Type B pancreatic cell (in vitro differentiated cells): ENCODE measurements at places on chromosomes 13 and 19. TPM values are rescaled to one million over a fixed set of nuclear protein-coding genes. Genes with fewer than 3 reads are reported as not detected.

DNA sequence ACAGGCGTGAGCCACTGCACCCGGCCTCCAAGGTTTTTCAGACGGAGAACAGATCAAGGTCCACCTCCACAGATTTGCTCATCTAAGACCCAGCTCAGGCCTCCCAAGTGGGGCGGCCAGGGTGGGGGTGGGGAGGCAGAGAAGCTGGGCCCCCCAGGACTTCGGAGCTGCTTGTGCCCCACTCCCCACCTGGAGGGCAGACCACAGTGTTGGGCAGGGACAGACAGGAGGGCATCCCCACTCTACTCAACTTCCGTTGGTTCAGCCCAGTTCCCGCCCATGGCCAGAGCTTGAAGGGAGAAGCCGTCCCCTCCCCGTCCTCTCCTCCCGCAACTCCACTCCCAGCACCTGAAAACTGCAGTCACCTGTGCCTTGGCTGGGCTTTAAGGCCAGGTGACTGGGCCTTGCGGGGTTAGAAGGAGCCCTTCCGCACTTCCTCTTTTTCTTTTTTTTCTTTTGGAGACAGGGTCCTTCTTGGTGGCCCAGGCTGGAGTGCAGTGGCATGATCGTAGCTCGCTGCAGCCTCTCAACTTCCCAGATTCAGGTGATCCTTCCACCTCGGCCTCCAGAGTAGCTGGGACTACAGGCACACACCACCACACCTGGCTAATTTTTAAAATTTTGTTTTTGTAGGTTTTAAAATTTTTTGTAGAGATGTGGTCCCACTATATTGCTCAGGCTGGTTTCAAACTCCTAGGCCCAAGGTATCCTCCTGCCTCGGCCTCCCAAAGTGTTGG is 734 bp upstream of the LRRC8E start:
- H3K27ac ChIP-seq: no peak overlapping the region
- H3K27me3 ChIP-seq: peaks cover 15% of the 10 kb centered on the region
- H3K4me1 ChIP-seq: no peaks in the 10 kb centered on the region
- DNase-seq: no peak
- H3K36me3 ChIP-seq: no peaks in the 10 kb centered on the region
- no peak overlapping the region for H3K4me3 ChIP-seq

Gene CRX
- not detected in 2 replicates for total RNA-seq

DNA sequence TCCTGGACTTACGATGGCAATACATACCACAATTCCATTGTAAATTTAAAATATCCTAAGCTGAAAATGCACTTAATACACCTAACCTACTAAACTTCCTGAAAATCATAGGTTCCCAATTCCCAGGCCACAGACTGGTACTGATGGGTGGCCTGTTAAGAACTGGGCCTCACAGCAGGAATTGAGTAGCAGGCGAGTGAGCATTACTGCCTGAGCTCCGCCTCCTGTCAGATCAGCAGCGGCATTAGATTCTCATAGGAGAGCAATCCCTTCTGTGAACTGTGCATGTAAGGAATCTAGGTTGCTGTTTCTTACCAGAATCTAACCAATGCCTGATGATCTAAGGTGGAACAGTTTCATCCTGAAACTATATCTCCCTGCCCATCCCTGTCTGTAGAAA is 1670.2 kb upstream of the PCDH20 start:
- no peaks in the 10 kb centered on the region for H3K36me3 ChIP-seq
- no peaks in the 10 kb centered on the region for H3K27me3 ChIP-seq
- H3K27ac ChIP-seq: no peak overlapping the region
- no peak overlapping the region for H3K4me3 ChIP-seq
- no peaks in the 10 kb centered on the region for H3K4me1 ChIP-seq

DNA sequence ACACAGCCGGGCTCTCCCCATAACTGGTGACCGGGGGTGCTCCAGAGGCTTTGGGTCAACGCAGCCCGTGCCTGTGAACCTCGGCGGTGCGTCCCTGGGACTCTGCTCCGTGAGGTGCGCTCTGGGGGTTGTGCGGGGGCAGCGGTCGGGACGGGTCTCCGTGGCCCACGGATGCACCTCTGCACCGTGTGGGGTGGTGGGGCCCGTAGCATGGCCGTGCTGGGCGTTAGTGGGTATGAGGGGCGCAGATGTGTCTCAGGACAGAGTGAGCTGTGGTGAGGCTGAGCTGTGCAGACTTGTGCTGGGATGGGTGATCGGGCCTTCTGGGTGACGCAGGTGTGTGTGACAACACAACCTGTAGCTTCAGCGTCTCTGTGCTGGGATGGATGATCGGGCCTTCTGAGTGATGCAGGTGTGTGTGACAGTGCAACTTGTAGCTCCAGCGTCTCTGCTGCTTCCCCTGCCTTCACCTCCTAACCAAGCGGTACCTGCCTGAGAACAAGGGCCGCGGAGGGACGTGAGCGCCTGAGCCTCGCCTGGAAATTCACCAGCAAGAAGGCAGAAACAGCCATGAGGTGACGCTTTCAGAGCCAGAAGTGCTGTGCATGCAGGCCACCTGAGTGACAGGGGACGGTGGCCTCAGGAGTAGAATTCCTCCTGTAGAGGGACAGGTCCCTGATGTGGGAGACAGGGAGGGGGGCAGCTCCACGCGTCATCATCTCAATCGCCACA is 599 bp downstream of the ZNF331 start:
- H3K27ac ChIP-seq: peak overlapping the region; percentile 93
- no peaks in the 10 kb centered on the region for H3K4me1 ChIP-seq
- H3K27me3 ChIP-seq: no peaks in the 10 kb centered on the region
- no peak for DNase-seq

- no peaks in the 10 kb centered on the region for H3K36me3 ChIP-seq
- no peak for DNase-seq
- H3K27ac ChIP-seq: no peak within 1 kb of the TSS
Observed at GRCh38 chr19:51372649-51373504, at the start of gene NKG7. Gene NKG7 (minus strand): TSS chr19:51372654. CDS start chr19:51372535, 119 bp downstream.

GRCh38 chr13:111975539-111976473 is 91.1 kb upstream of the SOX1 start:
- H3K27me3 ChIP-seq: peaks cover 73% of the 10 kb centered on the region
- peaks cover 5% of the 10 kb centered on the region for H3K36me3 ChIP-seq
- H3K4me1 ChIP-seq: peaks cover 25% of the 10 kb centered on the region
- no peak overlapping the region for H3K27ac ChIP-seq
- no peak overlapping the region for H3K4me3 ChIP-seq

Gene FCAR
- not detected in 2 replicates for total RNA-seq

- H3K4me3 ChIP-seq: peak overlapping the region; percentile 81
- H3K36me3 ChIP-seq: no peaks in the 10 kb centered on the region
Observed at GRCh38 chr19:2494447-2495129, 18.7 kb downstream of the GADD45B start.

GRCh38 chr13:48491423-48492095 is 41.3 kb downstream of the RCBTB2 start:
- peaks cover 10% of the 10 kb centered on the region for H3K36me3 ChIP-seq
- no peak overlapping the region for H3K27ac ChIP-seq
- H3K4me1 ChIP-seq: no peaks in the 10 kb centered on the region
- H3K27me3 ChIP-seq: no peaks in the 10 kb centered on the region
- DNase-seq: no peak

GRCh38 chr13:61162636-61163035 is 253.0 kb downstream of the PCDH20 start:
- H3K36me3 ChIP-seq: no peaks in the 10 kb centered on the region
- no peak for DNase-seq
- H3K27ac ChIP-seq: no peak overlapping the region
- H3K27me3 ChIP-seq: no peaks in the 10 kb centered on the region
- H3K4me3 ChIP-seq: no peak overlapping the region
- H3K4me1 ChIP-seq: no peaks in the 10 kb centered on the region

Gene GARIN5A
- 1.9 and 5.2 TPM in 2 replicates for total RNA-seq

Gene BEST2
- total RNA-seq: 0.14 TPM in 1 of 2 replicates, not detected in the other

DNA sequence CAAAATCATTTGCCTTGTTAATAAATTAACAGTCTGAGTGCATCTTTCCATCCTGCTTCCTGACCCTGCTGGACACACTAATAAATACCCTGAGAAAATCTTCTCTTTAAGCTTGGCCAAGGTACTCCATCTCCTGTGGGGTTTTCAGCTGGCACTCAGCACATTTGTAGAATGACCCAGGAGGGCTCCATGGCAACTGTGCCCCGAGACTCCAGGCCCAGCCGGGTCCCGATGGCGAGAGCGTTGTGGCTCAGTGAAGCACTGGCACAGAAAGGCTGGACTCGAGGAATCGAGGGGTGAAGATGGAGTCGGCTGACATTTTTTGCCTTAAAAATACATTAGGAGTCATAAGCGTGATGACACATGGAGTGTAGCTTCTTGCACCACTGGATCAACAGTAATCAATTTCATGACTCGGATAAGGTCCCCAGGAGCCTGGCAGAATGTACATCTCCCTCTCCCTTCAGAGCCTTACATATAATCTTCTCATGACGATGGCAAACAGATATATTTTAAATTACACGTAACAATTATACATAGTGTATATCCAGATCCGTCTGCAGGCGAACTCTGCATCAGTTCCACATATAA is 85.4 kb downstream of the SLC7A1 start:
- H3K4me3 ChIP-seq: no peak overlapping the region
- H3K27me3 ChIP-seq: no peaks in the 10 kb centered on the region
- peaks cover 37% of the 10 kb centered on the region for H3K4me1 ChIP-seq
- no peak for DNase-seq
- peaks cover 13% of the 10 kb centered on the region for H3K36me3 ChIP-seq

DNA sequence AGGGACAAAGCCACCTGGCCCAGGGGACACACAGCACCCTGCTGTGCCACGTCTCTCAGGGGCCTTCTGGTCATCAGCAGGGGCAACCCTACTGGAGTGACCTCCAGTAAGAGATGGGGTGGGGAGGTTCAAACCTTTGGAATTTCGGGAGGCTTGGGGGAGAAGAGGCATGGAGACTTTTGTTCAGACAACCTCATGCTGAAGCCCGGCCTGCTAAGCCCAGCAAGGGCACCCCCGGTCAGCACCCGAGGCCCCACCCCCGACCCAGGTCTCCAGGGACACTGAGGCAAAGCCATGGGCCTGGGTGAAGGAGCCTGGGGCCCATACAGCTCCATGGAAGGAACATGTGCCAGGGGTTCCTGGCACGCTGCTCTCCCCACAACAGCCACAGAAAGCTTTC is 23.3 kb downstream of the ZNF787 start:
- DNase-seq: no peak
- peaks cover 30% of the 10 kb centered on the region for H3K36me3 ChIP-seq
- no peaks in the 10 kb centered on the region for H3K27me3 ChIP-seq
- H3K4me3 ChIP-seq: no peak overlapping the region

Gene ATXN8OS
- not detected in 2 replicates for total RNA-seq

Gene ADAT3
- 12.1 and 13.9 TPM in 2 replicates for total RNA-seq
